ENCODE measurements at places on chromosomes 13 and 19. TPM values are rescaled to one million over a fixed set of nuclear protein-coding genes. Genes with fewer than 3 reads are reported as not detected.

DNA sequence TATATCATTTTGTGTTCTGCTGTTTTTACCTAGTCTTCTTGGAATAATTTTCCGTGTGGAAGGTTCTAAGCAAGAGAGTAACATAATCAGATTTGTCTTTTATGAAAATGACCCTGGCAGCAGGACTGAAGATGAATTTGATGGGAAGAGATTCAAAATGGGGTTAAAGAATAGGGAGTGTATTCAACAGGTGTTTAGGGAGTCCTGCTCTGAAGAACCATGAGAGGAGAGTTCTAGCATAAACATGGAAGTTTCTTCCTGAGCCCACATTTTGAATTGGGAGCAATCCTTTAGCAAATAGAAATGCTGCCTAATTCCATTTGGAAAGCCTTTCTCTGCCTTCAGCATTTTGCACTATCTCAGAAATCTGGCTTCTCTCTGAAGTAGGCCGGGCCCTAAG lies 127.0 kb downstream of the CDK8 start:
- no peak for DNase-seq
- no peaks in the 10 kb centered on the region for H3K27me3 ChIP-seq
- H3K4me1 ChIP-seq = no peaks in the 10 kb centered on the region
- H3K4me3 ChIP-seq = no peak overlapping the region
- H3K36me3 ChIP-seq = no peaks in the 10 kb centered on the region
- H3K27ac ChIP-seq = no peak overlapping the region

DNA sequence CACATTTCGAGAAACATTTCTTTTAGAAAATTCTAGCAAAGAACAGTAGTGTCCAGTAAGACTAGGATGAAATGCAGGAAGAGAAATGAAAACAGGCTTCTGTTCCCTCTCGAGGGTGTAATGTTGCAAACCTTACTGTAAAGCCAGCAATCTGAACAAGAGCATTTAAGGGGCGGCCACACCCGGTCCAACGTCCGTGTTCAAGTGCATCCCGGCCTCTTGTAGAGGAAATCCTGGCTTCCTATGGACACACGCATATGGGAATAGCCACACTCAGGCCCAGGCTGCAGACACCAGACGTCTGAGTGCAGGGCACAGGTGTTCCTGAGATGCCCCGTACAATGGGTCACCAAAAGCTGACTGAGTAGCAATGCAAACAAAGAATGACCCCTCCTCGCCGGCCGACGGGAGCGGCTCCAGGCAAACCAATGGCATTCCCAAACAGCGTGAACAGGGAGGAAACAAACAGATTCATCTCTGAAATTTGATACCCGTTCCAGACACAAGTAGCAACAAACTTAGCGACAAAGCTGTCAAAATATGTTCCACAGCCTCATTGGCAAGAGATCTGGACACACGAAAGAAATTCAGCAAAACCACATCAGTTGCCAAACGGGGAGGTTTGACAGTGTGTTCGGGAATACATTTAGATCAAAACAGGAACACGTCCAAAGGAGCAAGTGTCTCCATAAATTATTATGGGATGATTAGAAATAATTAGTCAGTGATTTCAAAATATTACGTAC lies 278.6 kb upstream of the TSHZ3 start:
- H3K4me3 ChIP-seq = no peak overlapping the region
- no peaks in the 10 kb centered on the region for H3K36me3 ChIP-seq

The KIRREL2 gene
- 4.6 TPM for total RNA-seq

The FREM2 gene
- 22.2 TPM for total RNA-seq

DNA sequence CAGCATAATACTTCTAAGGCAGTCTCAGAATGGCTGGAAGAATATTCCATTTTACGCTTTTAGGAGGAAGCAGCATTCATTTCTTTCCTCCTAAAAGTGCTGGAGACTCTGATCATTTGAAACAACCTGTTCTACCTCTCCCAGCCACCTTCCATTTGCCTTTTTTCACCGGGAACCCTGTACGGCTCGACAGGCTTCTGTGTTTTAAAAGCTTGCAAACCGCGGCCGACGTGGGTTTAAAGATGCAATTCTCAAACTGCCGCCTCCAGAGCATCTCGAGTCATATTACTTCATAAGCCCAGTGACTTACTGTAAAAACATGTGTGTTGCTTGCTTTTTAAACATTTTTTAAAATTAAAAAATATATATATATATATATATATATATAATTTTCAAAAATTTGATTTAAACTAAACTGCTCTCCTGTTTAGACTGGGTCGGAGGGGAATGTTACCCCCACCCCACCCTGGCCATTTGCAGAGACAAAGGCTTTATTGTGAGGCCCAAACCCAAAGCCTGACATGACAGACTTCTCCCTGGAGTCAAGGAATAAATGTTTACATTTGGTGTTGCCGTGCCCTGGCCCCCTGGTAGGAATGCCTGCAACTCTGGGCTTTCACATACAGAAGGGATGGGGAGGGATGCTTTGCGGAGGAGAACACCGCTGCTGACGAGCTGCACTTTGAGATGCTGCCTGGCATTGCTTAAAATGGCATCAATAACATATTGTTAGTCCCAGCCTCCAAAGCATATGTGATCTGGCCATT lies 30.4 kb downstream of the ZNF536 start:
- H3K4me3 ChIP-seq = no peak overlapping the region
- no peaks in the 10 kb centered on the region for H3K36me3 ChIP-seq
- peaks cover 4% of the 10 kb centered on the region for H3K4me1 ChIP-seq

The ZNF610 gene
- 5.4 TPM for total RNA-seq

GRCh38 chr19:50478901-50479715 lies 2.5 kb upstream of the GARIN5A start:
- H3K4me1 ChIP-seq = no peaks in the 10 kb centered on the region
- peaks cover 12% of the 10 kb centered on the region for H3K36me3 ChIP-seq
- DNase-seq = peak; percentile 82
- H3K4me3 ChIP-seq = no peak overlapping the region
- H3K27me3 ChIP-seq = no peaks in the 10 kb centered on the region

DNA sequence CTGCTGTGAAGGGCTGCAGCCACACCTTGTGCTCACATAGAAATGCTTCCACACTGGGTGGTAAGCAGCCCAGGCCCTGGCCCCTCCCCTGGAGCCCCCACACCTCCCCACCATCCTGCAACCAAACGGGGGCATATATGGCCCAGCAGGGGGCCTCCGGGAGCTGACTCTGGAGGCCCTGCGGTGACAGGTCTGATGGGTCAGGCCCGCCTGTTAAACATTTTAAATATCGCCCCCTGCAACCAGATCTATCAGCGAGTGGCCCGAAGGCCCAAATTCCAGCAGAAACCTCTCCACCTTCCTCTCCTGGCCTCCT lies 48.0 kb upstream of the KATNAL1 start:
- no peaks in the 10 kb centered on the region for H3K4me1 ChIP-seq
- H3K36me3 ChIP-seq = no peaks in the 10 kb centered on the region
- no peaks in the 10 kb centered on the region for H3K27me3 ChIP-seq
- DNase-seq = no peak
- no peak overlapping the region for H3K27ac ChIP-seq

The POSTN gene
- 0.99 TPM for total RNA-seq
